Skin of body (tissue), 3 donors: ENCODE measurements at places on chromosomes 4 and X. TPM values are rescaled to one million over a fixed set of nuclear protein-coding genes. Genes with fewer than 3 reads are reported as not detected.

SERPINA7 gene
- total RNA-seq, result not detected

TEX13D gene
- total RNA-seq, result not detected

HTT gene
- total RNA-seq, result 56.2 TPM

- DNase-seq, result no peak
These were observed 280.6 kb downstream of the PPP3CA start for GRCh38 chr4:101066626-101067170.

DNA sequence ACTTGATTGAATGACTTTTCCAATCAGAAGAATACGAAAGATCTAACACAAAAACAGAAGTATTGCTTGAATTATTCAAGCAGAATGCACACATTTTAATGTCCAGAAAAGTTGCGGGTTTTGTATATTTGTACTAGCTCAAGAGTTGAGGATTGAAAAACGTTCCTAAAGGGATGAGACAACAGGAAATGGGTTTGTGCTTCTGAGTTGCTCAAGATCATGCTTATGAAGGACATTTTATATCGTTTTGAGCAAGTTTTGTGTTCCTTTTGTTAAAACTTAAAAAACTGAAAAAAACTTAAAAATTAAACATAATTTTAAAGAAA lies 353 bp upstream of the SMIM10 start:
- DNase-seq, result no peak

DNA sequence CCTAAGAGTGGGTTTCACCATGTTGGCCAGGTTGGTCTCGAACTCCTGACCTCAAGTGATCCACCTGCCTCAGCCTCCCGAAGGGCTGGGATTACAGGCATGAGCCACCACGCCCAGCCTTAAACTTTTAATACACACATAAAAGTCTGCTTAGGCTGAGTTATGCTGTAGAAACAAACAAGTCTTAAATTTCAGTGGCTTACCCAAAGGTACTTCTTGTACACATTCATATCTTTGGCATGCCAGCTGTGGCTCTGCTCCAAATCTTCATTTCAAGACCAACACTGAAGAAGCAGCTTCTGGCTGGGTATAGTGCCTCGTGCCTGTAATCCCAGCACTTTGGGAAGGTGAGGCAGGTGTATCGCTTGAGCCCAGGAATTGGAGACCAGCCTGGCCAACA lies 80.3 kb downstream of the PPEF2 start:
- no peak for DNase-seq

- no peak for DNase-seq
These were observed 229.9 kb upstream of the UGT8 start for GRCh38 chr4:114368751-114369150.

ITIH6 gene
- total RNA-seq, result 0.10 TPM

DNA sequence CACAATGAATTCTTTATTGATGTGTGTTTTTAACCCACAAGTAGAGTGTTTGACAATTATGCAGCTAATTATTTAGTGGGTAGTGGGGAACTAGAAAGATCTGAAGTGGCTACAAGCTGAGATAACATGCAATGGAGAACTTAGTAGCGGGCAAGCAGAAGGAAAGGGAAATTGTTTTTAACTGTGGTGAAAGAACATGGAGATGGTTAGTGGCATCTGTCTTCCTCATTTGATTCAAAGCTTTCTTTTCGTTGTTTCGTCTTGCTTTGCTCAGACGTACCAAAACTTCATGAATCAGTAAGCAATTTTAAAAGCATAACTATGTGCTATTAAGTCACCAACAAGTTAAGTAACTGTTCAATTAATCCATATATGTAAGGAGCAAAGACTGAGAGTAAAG lies 169.9 kb downstream of the BANK1 start:
- no peak for DNase-seq

INTU gene
- 20.2 TPM for total RNA-seq

- no peak for DNase-seq
These were observed 6.8 kb downstream of the ASB5 start for GRCh38 chr4:176262243-176262642.

BEND2 gene
- not detected for total RNA-seq

FAAH2 gene
- total RNA-seq, result 15.8 TPM

- DNase-seq, result no peak
These were observed 103.7 kb downstream of the MGST2 start for GRCh38 chr4:139769364-139769763.

DNA sequence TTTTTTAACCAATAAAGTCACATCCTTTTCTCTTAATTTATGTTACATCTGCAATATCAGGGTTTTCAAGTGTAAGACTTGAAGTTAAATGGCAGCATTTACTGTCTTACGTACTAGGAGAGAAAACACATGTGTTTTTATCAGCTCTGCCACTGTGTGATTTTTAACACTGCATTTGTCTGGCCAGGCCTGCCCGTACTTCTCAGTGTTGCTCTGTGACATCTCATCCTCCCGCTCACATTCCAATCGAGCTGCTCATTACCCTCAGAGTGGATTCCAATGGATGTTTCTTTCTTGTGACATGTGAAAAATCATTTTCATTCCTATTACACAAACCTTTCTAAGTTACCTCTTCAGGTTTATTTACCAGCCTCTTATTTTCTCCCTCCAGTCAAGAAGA lies 420.3 kb downstream of the FAT4 start:
- DNase-seq, result peak; percentile 9

GRCh38 chr4:41430792-41431191 lies 107.2 kb upstream of the LIMCH1 start:
- DNase-seq, result peak; percentile 93

DNA sequence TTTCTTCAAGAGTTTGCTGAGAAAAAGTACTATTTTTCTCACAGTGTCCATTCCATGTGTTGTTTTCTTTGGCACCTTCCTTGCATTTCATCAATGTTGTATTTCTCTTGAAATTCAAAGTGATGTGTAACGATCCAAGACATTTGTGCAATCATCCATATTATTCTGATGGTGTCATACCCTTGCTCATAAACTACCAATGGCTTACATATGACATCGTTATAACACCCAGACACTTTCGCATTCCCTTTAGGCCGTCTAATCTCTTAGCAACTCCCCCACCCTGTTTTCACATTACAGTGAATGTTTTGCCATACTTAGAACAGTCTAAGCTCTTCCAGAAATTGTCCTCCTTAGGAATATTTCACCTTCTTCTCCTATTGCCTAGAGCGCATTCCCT lies 1779.0 kb downstream of the PCDH7 start:
- peak; percentile 68 for DNase-seq

GRCh38 chr4:73069338-73070073 lies at the start of gene COX18:
TSS of gene COX18 (minus strand) at chr4:73069716. CDS start at chr4:73069649, 67 bp downstream.
- peak; percentile 98 for DNase-seq

- DNase-seq, result no peak
These were observed 142.4 kb downstream of the TSPAN5 start for GRCh38 chr4:98516042-98516440.

NLRP2B gene
- total RNA-seq, result 0.20 TPM

DNA sequence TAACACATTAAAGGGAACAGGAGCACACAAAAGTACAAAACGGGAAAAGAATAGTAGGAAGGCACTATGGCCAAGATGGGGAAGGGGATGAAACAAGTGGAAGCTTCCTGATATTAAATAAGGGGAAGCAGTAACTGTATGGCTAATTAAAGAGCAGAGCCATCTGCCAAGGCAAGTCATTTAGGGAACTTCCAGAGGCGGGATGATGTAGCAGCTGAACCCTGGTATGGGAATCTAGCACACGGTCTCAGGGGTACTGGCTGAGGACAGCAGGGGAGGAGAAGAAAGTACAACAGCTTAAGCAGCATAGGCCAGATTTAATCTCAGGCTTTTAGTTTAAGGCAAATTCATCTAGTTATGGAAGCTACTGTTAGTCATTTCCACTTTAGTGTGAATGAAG lies 59.1 kb downstream of the IGFBP7 start:
- peak; percentile 14 for DNase-seq

- DNase-seq, result no peak
These were observed 55.8 kb upstream of the GIMD1 start for GRCh38 chr4:106424426-106424825.

GRCh38 chr4:113574636-113575103 lies 186.9 kb downstream of the CAMK2D start:
- peak; percentile 91 for DNase-seq

DNA sequence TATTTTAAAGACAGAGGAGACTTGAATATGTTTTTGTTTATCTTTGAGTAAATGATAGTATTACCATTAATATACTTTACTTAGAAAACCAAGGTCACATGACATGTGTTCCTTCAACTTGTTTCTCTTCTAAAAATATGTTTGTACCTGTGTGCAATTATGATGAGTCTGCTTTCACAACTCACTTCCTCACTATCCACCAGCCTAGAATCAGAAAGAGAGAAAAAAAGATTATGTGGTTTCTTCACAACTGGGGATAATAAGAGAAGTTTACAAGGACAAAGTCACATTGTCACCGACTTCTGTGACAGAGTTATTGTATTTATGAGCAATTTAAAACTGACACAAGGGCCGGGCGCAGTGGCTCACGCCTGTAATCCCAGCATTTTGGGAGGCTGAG lies 1112.1 kb downstream of the RPA4 start:
- DNase-seq, result no peak

GRCh38 chr4:78567500-78568060 lies 16.0 kb downstream of the ANXA3 start:
- DNase-seq, result no peak

DNA sequence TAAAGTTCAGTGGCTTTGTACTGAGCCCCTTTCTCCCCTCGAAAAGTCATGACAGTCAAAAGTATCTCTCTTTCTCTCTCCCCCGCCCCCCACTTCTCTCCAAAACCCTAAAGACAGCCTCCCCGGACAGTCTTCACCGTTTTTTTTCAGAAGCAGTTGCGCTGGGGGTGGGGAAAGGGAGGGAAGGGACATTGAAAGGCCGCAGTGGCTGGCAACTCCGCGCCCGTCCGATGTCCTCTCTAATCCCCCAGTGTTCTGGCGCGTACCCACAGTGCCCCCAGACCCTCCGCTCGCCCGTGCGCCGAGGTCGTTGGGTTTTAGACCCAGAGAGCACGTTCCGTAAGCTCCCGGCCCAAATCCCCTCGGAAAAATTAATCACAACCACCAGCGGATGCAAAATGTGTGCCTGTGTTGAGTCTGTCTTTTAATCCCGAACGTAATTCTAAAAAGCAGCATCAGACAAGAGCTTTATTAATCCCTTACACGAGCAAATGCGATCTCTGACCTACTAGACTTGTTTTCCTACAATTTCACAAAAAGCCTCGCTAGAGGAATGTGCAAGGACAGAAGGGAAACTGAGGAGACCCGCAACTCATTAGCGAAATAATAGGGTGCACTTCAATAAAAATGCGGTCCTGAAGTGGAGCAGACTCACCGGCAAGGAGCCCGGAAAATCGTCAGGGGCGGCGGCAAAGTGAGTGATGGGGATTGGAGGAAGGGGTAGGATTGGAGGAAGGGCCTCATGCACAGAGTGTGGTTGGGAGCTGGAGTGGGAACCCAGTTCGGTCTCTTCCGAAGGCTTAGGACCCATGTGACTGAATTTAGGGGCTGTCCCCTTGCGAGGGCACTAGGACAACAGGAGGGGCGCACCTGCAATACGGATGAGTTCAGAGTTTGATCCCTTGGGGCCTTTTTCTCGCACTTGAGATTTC lies 12.2 kb upstream of the PRDM8 start:
- peak; percentile 21 for DNase-seq
